Activated CD4-positive, alpha-beta T cell treated with anti-CD3 and anti-CD28 coated beads, Interleukin-2, amount 50 U/mL, for 1 hour (primary cell): ENCODE measurements at places on chromosomes 12 and 14.

DNA sequence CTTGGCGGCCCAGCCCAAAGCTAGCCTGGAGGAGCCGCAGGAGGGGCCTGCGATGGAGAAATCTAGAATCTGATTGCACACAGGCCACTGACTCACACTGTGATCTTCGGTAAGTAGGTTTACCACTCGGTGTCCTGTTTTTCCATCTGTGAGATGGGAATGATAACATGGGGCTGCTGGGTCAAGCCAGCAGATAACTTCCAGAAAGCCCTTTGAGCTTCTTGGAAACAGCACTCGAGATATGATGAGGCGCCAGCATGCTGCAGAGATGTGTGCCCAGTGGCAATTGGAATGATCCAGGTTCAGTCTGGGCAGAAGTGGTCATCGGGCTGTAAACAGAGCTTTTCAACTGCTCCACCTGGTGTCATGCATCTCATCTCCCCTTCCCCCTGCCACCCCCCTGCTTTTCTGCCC is 771.3 kb upstream of the TBX3 start:
- no peak for DNase-seq

- no peak for DNase-seq
Measured at GRCh38 chr12:50024805-50025186, 498 bp downstream of the RACGAP1 start.

- no peak for DNase-seq
Measured at GRCh38 chr14:92596331-92596907, 82.8 kb downstream of the RIN3 start.

DNA sequence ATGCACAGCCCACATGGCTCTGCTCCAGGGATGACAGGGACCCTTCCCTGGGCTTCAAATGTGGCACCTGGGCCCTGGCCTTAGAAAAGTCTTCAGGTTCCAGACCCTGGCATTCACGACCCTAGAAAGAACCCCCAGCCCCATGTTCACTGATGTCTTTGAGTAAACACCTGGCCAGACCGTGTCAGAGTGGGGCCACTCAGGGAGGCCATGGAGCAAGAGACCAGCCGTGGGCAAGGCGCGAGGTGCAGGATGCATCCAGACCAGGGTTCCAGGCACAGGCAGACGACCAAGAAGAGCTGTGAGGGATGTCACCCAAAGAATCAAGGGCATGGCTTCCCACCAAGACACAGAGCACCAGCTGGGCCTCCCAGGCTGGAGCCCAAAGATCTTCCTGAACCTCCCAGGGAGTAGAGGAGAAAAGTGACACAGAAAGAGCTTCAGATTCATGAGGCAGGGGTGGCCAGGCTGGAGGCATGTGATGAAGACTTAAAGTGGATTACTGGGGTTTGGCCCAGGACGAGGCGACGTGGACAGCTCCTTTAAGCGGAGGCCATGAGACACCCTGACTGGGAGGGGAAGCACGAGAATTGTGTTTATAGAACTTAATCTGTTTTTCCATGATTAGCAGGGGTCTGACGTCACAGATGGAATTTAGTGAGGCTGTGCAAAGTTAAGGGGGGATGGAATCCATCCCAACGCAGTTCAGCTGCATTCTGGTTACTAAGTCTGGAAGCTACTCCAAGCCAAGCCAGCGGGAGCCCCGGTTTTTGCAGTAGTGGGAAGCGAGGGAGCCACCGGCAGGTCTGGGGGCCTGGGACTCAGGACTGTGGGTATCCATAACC is 61.6 kb downstream of the ARL6IP4 start:
- DNase-seq: no peak

- no peak for DNase-seq
Measured at GRCh38 chr12:39831587-39832315, 212.1 kb upstream of the ABCD2 start.

DNA sequence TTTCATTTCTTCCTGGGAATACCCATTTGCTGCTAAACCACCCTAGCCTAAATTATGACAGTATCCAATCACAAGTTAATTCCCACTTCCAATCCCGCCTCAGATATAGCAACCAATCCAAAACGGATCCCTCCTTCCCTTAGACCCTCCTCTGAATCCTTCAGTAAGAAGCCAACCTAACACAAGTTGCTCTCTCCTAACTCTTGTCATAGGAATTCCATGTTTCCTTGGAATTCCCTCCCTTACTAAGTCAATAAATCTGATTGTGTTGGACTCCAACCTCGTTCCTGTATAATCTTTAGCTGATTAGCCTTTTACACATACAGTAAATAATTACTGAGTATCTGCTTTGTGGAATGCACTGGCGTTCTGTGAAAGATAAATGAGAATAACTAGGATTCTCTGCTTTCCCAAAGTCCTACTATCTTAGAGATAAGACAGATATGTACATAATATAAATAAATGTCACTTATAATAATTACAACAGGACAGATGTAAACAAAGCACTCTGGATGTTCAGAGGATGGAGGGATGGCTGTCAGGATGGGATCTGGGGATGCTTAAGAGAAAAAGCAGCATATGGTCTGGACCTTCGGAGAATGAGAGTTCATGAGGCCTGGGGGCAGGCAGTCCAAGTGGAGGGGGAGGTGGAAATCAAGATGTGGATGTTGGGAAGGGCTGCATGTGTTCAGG is 185.8 kb upstream of the SOX5 start:
- DNase-seq: no peak

DNA sequence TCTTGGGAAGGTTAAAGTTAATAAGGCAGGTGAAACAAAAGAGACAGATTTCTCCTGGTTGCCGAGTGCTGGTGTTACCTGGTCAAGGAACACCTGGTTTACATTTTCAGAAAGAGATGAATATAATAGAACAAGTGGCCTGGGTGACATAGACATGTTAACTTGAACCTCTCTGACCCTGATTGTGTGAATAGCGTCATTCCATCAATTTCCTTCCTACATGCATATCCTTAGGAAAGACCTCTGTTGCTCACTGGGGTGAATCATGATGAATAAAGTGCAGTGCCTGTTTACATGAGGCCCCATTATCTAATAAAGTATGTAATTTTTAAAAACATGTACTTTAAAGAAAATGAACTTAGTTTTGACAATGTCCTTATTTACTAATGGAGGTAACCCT is 1822.9 kb upstream of the FLRT2 start:
- DNase-seq: no peak

GRCh38 chr14:68876976-68877375 is 84.1 kb upstream of the ZFP36L1 start:
- no peak for DNase-seq

- DNase-seq: no peak
Measured at GRCh38 chr14:53144244-53144643, 8.9 kb downstream of the DDHD1 start.

GRCh38 chr12:95191060-95191696 is 26.1 kb downstream of the FGD6 start:
- no peak for DNase-seq

- no peak for DNase-seq
Measured at GRCh38 chr12:10612984-10613348, 443 bp downstream of the MAGOHB start.

GRCh38 chr12:47808050-47808449 is 11.7 kb downstream of the HDAC7 start:
- peak; percentile 73 for DNase-seq

- no peak for DNase-seq
Measured at GRCh38 chr12:42281278-42281677, 43.2 kb upstream of the YAF2 start.

DNA sequence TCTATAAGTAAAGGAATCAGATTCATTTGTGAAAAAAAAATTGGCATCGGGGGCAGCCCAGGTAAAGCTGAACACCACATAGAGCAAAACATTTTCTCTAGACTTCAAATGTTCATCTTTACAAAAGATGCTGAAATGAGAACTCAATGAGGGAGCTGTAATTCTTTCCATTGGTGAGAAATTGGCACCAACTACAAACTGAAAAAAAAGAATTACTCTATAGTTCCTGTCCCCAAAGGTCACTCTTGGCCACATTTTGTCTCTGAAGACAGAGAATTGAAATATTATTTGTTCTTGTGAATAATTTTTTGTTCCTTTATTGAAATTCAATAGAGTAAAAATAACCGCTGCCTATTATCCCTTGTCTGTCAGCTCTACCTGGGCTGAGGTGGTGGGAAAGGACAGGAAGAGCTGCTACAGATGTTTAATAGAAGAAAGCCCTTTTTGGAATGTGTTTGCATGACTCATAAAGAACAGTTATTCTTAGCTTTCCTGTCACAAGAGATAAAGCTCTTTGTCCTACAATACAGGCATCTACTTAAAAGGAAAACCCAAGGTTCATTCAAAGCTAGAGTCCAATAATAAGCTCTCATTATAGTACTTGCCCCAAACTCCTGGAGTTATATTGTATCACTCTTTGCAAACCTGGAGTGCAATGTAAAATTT is 380.1 kb upstream of the KITLG start:
- DNase-seq: no peak

DNA sequence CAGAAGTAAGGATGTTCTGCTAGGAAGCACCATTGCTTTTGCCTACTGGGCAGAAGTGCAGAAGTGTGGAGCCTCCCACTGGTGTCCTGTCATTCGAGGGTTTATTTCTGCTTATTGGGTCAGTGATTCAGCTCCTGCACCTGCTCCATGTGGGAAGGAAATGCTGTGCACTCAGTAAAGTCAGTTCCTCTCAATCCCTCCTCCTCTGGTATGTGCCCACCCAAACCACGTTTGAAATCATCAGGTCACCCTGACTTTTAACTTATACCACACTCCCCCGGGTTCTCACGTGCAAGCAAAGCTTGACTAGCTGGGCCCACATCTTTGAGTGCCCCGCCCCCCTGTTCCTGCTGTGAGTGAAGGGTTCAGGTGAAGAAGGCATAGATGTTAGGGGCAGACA is 223.7 kb downstream of the CHST11 start:
- no peak for DNase-seq
